DMS79 treated with DMSO at 0.1 percent for 48 hours (cell line): ENCODE measurements at places on chromosomes 4 and X.

DNA sequence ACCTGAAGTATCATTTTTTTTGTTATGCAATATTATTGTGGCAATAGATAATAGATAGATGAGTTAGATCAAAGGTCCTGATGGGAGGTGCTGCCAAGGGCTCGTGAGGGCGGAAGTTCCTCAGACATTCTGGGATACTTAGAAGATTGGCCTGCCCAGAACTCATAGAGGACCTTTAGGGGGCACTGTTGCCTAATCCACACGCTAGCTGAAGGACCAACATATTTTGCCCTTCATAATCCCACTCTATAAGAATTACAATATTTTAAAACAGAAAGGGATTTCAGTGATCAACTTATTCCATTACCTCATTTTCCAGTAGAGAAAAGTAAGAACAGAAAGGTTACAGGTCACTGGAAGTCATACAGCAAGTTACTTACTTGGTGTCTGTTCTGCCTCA, 22.9 kb upstream of the COX7B2 start:
- no peak for DNase-seq

DNA sequence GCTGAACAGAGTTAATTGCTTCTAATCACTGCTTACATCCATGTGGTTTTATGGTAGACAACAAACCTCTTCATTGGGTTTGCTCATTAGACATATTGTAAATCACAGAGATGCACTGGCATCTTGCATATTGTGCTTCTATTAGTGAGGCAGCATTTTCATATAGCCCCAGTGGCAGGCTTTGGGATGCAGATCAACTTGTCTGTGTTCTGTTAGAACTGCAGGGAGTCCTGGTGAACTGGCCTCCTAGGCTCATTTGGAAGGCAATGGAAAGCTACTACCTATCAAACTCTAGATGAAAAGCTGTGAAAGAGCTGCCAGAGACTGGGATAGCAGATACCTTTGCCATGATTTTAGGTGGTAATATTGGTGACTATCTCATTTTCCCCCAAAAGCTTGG, 108.8 kb downstream of the NAA11 start:
- DNase-seq = no peak

DNA sequence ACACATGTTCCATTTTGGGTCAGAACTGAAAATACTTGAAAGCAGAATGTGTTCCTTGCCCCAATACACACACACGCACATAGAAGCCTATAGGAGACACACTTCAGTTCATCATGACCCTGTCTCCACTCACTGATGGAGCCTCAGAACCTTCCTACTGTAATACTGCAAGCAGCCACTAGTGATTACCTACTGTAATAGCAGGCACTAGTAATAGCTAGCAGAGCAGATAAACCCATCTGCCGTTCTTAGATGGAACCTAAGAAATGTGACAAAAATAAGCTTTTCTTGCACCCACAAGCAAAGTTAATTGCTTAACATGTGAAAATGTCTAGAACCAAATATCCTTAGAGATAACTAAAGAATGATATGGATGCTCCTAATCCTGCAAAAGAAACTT, 13.6 kb downstream of the AMTN start:
- no peak for DNase-seq

DNA sequence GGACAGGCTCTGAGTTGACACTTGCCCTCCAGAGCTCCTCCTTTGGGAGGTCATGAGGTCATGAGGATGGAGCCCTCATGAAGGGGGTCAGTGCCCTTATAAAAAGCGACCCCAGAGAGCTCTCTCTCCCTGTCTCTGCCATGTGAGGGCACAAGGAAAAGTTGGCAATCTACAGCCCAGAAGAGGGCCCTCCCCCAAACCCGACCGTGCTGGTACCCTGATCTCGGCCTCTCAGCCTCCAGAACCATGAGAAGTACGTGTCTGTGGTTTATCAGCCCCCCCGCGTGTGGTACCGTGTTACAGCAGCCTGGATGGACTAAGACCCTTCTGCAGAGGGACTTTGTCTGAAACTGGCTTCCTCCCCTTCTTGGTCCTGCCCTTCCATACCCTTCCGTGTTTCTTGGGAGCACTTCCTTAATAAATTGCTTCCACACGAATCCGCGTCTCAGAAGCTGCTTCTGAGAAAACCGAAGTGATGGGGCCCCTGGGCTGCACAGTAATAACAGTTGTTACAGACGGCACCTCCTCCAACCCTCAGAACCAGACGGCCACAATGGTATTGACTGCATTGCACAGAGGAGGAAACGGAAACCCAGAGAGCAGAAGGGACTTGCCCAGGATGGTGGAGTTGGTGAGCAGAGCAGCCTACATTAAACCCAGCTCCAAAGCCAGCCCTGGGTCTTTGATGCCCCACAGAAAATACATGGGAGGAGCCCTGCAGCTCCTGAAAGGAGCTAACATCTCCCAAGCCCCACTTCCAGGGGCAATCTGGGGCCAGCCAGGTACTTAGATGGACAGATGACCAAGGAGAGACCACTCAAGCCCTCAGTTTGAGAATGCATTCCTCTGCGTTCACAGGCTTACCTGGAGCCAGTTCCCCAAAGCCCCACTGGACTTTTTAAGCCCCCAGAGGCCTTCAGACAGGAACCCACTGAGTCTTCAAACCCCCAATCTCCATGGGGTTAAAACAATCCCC, 242.7 kb downstream of the BCOR start:
- DNase-seq = no peak

DNA sequence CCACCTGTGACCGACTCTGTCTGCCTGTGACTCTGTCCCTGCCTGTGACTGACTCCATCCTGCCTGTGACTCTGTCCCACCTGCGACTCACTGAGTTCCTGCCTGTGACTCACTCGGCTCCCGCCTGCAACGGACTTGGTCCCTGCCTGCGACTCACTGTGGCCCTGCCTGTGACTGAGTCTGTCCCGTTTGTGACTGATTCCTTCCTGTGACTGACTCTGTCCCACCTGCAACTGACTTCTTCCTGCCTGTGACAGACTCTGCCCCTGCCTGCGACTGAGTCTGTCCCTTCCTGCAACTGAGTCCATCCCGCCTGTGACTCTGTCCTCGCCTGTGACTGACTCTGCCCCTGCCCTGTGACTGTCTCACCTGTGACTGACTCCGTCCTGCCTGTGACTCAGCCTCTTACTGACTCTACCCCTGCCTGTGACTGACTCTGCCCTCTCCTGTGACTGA, 9.6 kb upstream of the UVSSA start:
- DNase-seq = no peak

- DNase-seq = no peak
Observed at GRCh38 chr4:68864438-68865187, 48.8 kb downstream of the UGT2B10 start.

DNA sequence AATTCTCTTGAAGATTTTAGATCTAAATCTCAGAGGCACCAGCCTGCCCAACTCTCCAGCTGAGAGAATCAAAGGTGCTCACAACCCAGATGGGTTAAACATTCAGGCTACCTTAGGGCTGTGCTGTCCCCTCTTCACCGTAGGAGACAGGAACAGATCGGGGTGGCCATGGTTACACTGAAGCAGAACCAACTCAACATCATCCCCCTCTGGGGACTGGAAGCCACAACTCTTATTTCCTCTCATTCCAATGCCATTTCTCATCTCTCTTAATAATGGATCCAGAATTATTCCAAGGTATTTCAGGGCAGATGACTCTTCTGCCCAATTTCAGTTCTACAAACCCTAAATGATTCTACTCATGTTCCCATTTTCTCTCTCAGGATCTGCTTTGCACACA, 109.7 kb downstream of the NKX6-1 start:
- DNase-seq = no peak

- DNase-seq = no peak
Observed at GRCh38 chr4:161841759-161842158, 322.0 kb downstream of the FSTL5 start.

DNA sequence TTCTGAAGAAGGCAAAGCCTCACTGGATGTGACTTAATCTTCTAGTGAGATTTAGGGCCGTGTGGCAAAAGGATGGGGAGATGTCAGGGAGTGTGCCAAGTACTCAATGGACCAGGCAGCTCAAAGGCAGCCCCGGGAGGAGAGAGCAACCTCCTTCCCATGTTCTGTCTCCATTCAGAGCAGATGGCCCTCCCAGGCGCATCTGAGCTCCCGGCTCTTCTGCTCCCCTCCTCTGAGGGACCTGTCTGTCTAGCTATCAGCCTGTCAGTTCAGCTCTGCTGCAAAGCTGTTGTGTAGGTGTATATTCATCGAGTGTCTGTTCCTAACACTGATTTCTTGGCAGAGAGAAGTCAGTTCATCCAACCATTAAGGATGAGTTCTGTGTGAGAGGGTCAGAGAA, 10.9 kb upstream of the PORCN start:
- no peak for DNase-seq

- DNase-seq = no peak
Observed at GRCh38 chr4:61994036-61994435, 793.9 kb downstream of the ADGRL3 start.

DNA sequence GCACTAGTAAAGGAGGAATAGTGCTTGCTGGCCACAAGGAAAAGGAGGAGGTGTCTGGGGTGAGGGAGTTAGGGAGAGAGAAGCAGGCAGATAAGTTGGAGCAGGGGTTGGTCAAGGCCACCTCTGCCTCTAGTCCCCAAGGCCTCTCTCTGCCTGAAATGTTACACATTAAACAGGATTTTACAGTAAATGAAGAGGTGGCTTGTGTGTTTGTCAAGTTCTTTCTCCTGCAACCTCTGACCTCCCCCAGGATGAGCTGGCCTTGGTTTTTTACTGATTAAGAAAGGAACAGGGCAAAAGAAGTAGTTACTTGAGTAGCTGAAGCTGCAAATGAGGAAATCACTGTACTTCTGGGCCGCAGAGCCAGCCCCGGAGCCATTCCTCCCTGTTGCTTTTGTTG, 2.0 kb downstream of the GJB1 start:
- no peak for DNase-seq

- no peak for DNase-seq
Observed at GRCh38 chr4:55068522-55068921, 56.9 kb downstream of the KDR start.

DNA sequence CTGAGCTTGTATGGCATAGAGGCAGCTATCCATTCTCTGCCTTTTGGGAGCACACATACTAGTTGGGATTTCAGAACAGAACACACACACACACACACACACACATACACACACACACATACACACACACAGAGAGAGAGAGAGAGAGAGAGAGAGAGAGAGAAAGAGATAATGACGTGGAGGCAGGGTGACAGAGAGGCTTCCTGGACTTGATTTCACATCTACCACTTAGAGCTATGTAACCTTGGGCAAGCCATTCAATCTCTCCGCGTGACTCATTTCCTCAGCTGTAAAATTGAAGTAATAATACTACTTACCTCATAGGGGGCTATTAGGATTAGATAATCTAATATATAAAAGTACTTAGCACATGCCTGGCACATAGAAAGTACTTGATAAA, 12.3 kb upstream of the GRIA3 start:
- DNase-seq = no peak

- DNase-seq = no peak
Observed at GRCh38 chr4:111937368-111937767, 207.9 kb upstream of the FAM241A start.

DNA sequence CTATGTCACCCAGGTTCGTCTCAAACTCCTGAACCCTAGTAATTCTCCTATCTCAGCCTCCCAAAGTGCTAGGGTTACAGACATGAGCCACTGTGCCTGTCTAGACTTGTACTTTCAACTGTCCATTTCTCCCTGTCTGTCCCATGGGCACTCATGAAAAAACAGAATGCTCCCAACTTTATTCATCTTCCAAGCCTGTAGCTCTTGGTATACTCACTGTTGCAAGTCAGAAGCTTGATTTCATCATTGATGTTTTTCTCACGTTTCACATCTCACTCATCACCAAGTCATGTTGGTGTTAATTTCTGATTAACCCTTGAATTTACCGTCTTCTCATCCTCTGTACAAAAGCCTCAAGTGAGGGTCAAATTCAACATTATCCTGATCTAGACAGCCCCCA, 7.3 kb upstream of the SRP72 start:
- DNase-seq = no peak

- no peak for DNase-seq
Observed at GRCh38 chrX:77505227-77505626, 58.0 kb downstream of the FGF16 start.

DNA sequence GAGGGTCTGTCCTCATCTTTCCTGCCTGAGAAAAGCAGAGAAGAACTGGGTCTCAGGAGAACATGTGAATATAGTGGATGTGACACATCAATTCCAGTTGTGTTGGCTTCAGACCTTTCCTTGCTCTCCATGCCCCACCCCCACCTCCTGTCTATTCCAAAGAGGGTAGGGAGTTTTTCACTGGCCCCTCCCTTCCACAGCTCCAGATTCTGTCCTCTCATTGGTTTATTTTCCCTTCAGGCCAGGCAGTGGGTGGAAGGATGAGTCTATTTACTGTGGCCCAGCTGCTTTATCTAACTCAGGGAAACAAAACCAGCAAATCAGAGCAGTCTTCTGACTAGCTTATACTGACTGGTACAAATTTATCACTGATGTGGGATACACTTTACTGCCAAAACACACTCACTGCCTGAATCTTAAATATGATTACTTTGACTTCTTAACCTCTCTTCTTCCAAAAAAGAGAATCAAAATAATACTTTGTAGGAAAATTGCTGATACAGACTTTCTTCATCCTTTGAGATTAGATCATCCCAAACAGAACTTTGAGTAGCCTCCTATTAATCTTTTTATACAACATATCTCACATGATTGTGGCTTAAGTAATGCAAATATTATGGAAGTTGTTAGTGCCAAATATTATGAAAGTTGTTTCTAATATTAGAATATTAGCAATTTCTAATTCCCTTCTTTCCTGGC, 221.2 kb downstream of the MID1 start:
- DNase-seq = no peak

GRCh38 chr4:1351854-1352566, 5.0 kb downstream of the UVSSA start:
- DNase-seq = peak; percentile 20

DNA sequence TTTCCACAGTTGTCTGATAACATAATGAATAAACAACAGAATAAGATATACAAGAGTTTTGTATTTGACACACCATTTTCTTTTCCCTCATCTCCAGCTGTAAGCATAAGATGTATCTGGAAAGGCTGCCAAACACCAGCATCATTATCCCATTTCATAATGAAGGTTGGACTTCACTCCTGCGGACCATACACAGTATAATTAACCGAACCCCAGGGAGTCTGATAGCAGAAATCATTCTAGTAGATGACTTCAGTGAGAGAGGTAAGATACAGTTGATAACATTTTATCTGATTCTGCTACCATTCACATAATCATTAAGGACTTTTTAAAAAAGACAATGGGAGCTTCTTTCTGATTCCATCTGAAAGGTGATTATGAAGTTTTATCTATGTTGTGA, 535.2 kb downstream of the GALNTL6 start:
- DNase-seq = no peak

GRCh38 chrX:45472968-45473367, 272.3 kb upstream of the DIPK2B start:
- DNase-seq = no peak
